Stimulated activated CD4-positive, alpha-beta T cell treated with anti-CD3 and anti-CD28 coated beads, Interleukin-4, amount 100 ng/mL, for 24 hours (primary cell): ENCODE measurements at places on chromosomes 16 and 17.

GRCh38 chr17:60455378-60455777, 33.1 kb downstream of the CHCT1 start:
- DNase-seq = no peak

DNA sequence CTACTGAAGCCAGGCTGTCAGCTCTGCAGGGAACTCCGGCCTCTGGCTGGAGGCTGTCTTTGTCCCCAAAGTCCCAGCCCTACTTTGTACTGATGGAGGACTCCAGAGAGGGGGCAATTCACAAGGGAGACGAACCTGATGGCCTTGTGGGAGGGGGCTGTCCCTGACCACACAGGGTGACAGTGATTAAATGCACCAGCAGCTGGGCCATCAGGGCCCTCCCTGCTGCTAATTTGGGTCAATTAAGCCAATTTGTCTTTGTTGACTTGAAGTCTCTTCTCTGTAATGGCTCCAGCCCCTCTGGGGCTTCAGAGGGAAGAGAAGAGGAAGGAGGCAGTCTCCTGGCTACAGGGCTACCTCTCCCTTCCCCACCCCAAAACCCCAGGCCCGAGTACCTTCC, 22.0 kb downstream of the TMEM132E start:
- no peak for DNase-seq

- DNase-seq = no peak
Measured at GRCh38 chr16:65122724-65123395, 997 bp upstream of the CDH11 start.

DNA sequence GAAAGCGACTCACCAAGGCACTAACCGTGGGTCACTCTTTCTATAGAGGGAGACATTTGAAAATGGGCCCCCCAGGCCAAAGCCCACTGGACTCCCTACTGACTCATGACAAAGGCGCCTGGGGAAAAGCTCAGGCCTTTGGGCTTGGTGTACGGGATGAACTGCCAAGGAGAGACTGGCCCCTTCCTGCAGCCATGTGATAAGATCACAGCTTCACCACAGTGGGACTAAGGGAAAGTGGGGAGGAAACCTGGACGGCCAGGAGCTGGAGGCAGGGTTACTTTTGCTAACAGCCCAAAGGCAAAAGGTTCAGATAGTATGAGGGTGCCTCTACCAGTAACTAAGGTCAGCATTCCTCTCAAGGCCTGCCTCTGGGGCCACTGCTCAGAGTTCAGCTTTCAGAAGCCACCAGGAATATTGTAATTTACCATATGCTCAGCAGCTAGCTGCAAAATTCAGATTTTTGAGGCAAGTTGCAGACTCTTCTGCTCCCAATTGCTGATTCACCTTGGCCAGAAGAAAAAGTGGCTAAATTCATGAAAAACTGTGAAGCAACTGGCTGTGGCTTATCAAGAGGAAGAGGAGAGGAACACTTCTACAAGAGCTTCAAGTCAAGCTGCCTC, 37.1 kb upstream of the SLC25A19 start:
- DNase-seq = no peak

DNA sequence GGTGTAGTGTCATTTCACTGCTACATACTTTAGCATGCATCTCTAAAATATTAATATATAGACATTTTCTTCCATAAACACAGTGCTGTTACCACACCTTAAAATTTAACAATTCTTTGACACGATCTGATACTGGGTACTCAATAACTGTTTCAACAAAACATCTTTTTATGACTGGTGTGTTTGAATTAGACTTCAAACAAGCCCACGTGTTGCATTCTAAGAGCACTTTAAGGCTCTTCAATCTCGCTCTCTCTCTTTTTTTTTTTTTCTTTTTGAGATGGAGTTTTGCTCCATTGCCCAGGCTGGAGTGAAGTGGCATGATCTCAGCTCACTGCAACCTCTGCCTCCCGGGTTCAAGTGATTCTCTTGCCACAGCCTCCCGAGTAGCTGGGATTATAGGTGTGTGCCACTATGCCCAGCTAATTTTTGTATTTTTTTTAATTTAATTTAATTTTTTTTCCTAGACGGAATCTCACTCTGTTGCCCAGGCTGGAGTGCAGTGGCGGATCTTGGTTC, 15.8 kb upstream of the SLC46A1 start:
- DNase-seq = no peak
